NCI-H1930 (cell line): ENCODE measurements at places on chromosomes 12 and 14.
A peak's percentile ranks its signal among the peaks of the same experiment; 100 is the strongest.

- no peak for DNase-seq
These were observed 1248.3 kb downstream of the SLC16A7 start for GRCh38 chr12:60844101-60844500.

GRCh38 chr14:75568791-75569190 is 9.6 kb upstream of the FLVCR2 start:
- DNase-seq = no peak

- DNase-seq = no peak
These were observed 184.7 kb upstream of the KITLG start for GRCh38 chr12:88764781-88765480.

GRCh38 chr14:97368049-97368448 is 570.9 kb downstream of the VRK1 start:
- DNase-seq = no peak

- no peak for DNase-seq
These were observed 3.3 kb downstream of the LRIG3 start for GRCh38 chr12:58916921-58917511.

DNA sequence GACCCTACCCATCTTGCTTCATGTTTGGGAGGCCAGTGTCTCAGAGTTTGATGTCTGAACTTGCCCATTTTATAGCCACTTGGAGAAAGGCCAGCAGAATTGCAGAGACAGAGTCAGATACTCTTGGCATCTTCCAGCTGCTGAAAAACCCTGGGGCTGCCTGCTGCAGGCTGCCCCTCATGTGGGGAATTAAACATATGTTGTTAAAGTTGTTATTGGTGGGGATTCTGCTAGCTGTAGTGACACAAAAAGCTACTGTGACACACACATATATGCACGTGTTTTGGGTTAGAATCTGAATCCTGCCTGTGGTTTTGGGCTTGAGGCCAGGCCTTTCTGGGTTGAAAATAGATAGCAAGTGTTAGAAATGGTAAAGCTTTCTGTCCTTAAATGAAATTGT is 1288.4 kb downstream of the AACS start:
- no peak for DNase-seq

DNA sequence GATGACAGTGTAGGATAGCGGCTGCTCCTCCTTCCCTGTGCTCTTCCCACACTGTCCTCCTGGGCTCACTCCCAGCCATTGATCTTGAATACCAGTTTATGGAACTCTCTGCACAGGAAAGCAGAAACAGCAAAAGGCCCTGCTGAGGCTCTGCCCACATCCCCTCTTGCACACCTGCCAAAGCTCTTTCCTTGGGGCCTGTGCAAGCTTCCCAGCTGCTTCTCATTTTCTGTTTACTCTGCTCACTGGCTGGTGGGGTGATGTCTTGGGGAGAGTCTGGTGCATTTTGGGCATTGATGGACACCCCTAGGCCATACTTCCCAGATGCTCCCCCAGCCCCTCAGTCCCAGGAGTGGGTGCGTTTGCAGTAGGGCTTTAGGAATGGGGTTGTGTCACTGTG is 361.8 kb downstream of the TMEM121 start:
- DNase-seq = no peak

DNA sequence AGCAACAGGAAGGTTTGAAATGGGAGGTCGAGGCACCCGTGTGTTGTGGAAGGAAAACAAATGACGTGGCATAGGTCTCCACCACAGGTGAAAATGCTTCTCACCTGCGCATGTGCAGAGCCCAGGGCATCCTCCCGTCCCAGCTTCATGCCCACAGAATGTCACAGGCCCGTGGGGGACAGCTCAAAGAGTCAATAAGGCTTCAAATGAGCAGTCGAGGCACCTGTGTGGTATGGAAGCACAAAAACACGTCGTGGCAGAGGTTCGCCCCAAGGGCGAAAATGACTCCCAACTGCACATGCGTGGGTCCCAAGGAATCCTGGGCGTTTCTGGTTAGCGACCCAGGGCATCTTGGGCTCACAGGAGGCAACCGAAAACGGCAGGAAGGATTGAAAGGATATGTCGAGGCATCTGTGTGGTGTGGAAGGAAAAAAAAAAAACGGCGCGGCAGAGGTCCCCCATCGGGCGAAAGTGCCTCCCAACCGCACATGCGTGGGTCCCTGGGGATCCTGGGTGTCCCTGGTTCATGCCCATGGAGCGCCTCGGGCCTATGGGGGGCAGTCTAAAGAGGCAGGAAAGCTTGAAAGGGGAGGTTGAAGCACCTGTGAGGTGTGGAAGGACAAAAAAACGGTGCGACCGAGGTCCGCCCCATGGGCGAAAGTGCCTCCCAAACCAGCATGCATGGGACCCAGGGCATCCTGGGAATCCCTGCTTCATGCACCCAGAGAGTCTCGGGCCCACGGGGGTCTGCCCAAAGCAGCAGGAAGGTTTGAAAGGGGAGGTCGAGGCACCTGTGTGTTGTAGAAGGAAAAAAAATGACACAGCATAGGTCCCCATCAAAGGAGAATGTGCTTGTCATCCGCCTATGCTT is 578.5 kb downstream of the ALG10 start:
- DNase-seq = no peak

GRCh38 chr12:121719926-121720414 is 7.4 kb downstream of the TMEM120B start:
- DNase-seq = no peak

GRCh38 chr12:24903329-24904088 is 45.4 kb downstream of the BCAT1 start:
- no peak for DNase-seq

GRCh38 chr12:62517887-62518286 is 51.3 kb downstream of the MON2 start:
- no peak for DNase-seq

DNA sequence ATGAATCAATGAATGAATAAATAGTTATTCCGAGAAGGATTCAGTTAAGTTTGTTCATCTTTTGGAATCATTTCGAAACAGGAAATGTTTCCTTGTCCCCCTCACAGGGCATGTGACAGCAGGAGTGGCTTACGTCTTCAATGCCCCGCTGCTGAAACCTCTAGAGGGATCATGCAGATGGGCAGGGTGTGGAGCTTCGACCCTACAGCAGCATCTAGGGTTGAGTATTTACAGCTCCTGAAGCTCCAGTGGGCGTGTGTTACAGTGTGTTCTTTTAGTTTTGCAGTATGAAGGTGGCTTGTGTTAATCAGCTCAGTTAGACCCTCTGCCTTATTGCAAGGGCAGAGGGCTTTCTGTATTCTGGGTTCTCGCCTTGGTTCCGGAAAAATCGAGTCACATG is 2.6 kb downstream of the NAV3 start:
- no peak for DNase-seq

- DNase-seq = no peak
These were observed 37.3 kb upstream of the TBPL2 start for GRCh38 chr14:55477680-55478079.

DNA sequence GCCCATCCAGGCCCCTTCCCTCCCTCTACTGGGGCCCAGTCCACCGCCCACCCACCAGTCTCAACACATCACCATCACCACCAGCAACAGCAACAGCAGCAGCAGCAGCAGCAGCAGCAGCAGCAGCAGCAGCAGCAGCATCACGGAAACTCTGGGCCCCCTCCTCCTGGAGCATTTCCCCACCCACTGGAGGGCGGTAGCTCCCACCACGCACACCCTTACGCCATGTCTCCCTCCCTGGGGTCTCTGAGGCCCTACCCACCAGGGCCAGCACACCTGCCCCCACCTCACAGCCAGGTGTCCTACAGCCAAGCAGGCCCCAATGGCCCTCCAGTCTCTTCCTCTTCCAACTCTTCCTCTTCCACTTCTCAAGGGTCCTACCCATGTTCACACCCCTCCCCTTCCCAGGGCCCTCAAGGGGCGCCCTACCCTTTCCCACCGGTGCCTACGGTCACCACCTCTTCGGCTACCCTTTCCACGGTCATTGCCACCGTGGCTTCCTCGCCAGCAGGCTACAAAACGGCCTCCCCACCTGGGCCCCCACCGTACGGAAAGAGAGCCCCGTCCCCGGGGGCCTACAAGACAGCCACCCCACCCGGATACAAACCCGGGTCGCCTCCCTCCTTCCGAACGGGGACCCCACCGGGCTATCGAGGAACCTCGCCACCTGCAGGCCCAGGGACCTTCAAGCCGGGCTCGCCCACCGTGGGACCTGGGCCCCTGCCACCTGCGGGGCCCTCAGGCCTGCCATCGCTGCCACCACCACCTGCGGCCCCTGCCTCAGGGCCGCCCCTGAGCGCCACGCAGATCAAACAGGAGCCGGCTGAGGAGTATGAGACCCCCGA is 6.8 kb upstream of the RNU7-1 start:
- DNase-seq = peak; percentile 78

- DNase-seq = no peak
These were observed 1715.0 kb upstream of the FLRT2 start for GRCh38 chr14:83814896-83815295.

GRCh38 chr12:2277492-2278155 is 224.8 kb downstream of the CACNA1C start:
- no peak for DNase-seq

- no peak for DNase-seq
These were observed 31.7 kb downstream of the RTRAF start for GRCh38 chr14:52020866-52021717.

GRCh38 chr12:60494244-60494643 is 898.4 kb downstream of the SLC16A7 start:
- no peak for DNase-seq

DNA sequence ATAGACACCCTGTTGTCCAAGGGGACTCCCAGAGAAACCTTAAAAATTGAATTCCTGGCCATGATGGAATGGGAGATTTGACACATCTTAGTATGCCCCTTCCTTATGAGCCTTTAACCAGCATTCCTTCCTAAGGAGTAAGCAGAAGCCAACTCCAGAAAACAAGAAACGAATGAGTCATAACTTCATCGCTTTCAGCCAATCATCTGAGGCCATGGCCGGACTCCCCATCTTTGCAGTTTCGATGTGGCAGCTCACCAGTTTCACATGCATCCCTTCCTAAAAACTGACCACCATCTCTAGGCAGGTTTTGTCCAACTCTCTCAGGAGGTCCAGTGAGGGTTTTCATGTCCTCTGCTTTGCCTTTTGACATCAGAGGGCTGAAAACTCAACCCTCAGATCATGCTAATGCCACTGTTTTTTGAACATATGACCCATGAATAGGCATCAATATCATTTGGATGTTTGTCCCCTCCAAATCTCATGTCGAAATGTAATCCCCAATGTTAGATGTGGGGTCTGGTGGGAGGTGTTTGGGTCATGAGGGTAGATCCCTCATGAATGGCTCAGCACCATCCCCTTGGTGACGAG is 19.9 kb downstream of the DAAM1 start:
- no peak for DNase-seq

DNA sequence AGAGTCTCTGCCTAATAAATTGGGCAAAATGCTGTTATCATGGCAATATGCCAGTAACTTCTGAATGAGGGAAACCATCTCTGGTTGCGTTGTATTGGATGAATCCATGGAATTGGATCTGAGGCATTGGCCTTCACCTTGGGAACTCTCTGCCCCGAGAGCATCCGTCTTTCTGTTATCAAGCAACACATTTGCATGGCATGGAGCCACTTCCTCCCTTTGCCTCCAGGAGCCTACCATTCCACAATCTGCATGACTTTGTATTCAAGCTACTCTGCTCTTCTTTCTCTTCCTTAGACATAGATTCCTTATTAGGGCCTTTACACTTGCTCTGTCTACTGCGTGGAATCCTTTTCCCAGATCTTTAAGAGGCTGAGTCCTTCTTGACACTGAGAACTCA is 57.2 kb downstream of the RIC8B start:
- DNase-seq = no peak

DNA sequence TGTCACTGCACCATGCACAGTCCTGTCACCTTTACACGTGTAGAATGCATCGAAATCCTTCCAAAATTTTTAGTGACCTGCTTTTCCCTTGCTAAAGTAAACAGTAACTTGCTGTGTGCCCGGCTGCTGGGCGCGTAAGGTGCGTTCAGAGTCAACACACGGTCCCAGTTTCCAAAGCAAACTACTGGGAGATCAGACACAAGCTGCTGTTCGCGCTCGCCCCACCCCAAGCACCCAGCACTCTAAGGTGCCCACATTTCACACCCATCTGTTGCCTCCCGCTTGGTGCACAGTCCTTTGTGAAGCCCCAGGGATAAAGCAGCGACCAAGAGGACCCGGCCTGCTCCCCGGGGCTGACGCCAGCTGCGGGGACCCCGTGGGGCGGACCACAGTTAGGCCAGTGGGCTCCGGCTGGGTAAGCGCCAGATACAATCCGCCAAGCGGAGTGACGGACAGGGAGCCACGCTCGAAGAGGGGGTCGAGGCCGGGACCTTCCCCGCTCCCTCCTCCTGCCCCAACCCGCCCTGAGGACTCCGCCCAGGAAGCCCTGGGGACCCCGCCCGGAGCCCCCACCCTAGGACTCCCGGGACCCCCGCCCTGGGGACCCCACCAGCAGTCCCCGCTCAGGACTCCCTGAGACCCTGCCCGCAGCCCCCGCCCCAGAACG is 633 bp downstream of the STX2 start:
- no peak for DNase-seq

DNA sequence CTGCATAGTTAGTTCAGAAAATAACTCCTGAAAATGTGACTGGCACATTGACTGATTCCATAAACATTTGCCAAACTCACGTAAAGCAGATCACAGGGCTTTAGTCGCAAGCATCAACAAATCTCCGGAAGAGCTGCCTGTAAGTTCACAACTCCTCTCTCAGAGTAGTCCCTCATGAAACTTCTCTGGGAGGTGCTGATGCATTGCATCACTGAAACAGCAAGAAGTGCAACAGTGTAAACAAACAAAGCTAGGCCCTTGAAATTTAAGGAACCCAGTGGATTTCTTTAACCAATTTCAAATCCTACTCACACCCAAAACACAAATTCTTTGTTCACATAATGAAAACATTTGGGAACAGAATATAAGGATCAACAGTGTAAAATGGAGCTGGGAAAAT is 1691.7 kb upstream of the FLRT2 start:
- no peak for DNase-seq

DNA sequence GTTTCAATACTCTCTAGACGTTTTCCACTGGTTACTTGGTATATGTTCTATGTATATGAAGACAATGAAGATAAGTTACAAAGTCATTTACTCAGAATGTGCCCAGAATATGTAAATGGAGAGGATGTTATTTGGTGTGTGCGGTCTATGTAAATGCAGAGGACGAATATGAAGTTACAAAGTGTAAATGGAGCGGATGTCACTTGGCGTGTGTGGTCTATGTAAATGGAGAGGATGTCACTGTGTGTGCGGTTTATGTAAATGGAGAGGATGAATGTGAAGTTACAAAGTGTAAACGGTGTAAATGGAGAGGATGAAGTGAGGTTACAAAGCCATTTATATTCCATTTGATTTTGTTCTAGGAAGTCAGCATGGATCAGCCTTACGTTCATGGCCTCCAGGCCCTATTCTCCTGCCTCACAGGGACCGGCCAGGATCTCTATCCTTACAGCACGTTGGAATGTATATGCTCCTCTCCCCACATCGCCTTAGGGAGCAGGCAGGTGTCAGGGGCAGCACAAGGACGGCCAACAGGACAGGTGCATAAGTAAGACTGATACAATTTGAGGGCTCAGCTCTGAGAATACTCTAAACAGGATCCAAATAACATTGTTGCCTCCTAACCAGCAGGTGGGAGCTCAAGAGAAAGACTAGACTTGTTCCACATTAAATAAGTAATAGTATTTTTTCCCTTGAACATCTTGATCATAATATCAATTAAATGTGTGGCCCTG is 42.4 kb downstream of the GLRX5 start:
- DNase-seq = no peak

GRCh38 chr14:90548455-90548854 is 151.6 kb downstream of the CALM1 start:
- DNase-seq = no peak

- no peak for DNase-seq
These were observed 167.8 kb downstream of the SLC5A8 start for GRCh38 chr12:101042211-101042610.
